ENCODE measurements at places on chromosomes 3 and 15.
A peak's percentile ranks its signal among the peaks of the same experiment; 100 is the strongest.

DNA sequence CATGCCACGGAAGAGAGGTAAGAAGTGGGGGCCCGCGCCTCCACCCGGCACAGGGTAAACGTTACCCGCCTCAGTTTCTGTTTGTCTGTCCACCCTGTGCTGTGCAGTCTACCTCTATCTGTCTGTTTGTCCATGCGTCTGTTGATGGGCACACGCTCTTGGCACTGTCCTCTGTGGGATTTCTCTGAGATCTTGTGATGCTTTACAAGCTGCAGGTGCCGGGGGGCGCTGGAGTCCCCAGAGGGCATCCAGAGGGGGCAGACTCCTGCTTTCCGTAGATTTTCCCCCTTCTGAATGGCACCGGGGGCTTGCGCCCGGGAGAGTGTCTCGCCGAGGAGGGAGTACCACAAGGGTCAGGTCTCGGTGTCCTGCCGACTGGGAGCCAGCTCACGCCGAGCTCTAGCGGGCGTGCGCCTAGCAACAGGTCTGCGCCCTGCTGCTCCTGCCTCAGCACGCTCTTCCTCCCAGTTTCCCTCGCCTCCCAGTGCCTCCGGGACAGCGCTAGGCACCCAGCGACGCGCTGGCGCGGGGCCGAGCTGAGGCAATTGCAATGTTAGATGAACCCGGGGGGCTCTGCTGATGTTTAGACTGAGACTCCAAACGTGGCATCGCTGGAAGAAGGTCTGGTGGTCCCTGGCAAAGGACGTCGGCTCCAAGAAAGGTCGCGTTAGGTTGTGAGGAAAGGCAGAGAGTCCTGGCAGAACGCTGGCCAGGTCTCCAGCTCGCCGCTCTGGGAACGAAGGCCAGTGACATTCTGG is 667 bp downstream of the CEMIP start:
- DNase-seq: no peak

- no peak for DNase-seq
These were observed 177.1 kb downstream of the RPLP1 start for GRCh38 chr15:69629631-69630161.

- DNase-seq: no peak
These were observed 81.7 kb upstream of the UMPS start for GRCh38 chr3:124648551-124648950.

DNA sequence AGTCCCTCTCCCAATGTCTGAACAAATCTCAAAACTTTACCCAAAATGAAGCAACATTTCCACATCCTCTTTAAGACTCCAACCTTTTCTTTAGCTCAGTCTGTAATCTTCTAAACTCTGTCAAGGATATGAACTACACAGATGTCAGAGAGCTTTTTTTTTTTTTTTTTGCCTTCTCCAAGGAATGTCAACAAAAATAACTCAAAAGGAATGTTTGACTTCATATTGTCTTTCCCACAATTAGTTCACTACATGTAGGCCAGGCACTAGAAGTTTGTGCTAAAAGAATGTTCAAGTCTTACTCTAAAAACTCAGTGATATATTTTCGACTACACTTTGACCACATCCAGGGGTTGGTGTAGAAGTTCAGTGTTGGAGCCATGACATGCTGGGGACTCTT is 37.1 kb downstream of the ADAMTS9 start:
- no peak for DNase-seq

- DNase-seq: no peak
These were observed 25.8 kb downstream of the ANP32A start for GRCh38 chr15:68794863-68795262.

DNA sequence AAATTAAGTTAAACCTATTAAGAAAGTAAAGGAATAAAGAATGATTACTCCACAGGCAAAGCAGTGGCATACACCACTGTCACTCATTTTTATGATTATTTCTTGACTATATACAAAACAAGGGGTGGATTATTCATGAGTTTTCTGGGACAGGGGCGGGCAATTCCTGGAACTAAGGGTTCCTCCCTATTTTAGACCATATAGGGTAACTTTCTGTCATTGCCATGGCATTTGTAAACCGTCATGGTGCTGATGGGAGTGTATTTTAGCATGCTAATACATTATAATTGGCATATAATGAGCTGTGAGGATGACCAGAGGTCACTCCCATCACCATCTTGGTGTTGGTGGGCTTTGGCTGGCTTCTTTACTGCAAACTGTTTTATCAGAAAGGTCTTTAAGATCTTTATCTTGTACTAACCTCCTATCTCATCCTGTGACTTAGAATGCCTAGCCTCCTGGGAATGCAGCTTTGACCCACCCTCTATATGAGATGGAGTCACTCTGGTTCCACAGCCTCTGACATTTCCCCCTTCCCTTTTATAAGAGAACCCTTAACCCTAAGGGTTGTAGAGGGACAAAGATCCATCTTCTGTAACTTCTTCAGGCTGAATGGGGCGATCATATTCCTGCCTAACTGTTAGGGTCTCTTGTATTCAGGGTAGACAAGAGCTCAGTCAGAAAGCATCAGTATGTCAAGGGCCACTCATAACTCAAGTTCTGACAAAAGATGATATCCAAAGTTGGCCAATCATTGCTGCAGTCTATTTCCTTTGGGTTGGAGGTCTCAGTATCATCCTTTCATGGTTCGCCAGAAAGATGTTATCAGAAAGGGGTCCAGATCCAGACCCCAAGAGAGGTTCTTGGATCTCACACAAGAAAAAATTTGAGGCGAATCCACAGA is 79.5 kb upstream of the LIPC start:
- DNase-seq: no peak

GRCh38 chr3:149908424-149908957 is 62.2 kb downstream of the PFN2 start:
- DNase-seq: no peak

DNA sequence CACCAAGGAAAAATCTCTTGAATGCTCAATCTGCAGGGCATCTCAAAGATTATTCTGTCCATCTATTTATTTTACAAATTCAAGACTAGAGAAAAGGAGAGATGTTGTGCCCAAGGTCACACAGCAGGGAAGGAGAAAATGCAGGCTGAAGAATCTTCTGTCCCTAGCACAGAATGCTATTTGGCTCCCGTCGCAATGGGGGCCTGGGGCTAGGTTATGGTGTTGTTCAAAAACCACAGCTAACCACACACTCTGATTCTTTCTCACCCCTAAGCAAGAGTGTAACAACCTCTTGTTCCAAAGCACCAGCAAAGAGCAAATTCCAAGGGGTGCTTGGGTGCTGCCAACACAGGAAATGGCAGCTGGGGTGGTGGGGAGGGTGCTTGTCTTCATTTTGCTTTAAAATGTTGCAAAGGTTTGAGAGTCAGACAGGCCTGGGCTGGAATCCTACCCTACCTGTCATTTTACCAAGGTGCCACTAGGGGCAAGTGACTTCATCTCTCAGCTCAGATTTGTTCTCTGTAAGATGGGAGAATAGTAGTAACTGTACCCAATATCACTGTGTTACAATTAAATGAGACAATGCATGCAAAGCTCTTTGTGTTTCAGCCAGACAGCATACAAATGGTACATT is 112.5 kb downstream of the ADAMTS9 start:
- DNase-seq: no peak

DNA sequence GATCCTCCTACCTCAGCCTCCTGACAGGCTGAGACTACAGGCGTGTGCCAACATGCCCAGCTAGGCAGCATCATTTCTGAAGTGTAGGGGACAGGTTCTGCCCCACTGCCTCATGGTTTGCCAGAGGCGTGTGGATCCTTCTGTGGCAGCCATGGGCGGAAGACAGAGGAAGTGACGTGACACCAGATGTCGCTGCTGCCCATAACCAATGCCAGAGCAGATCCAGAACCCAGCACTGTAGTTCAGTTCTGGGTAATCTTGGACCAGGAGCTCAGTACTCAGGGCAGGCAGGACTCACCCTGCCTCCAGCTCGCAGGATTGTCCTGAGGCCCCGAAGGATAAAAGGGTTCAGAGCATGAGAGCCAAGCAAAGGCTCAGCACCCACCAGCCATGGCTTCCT is 8.2 kb downstream of the RBPMS2 start:
- DNase-seq: no peak

DNA sequence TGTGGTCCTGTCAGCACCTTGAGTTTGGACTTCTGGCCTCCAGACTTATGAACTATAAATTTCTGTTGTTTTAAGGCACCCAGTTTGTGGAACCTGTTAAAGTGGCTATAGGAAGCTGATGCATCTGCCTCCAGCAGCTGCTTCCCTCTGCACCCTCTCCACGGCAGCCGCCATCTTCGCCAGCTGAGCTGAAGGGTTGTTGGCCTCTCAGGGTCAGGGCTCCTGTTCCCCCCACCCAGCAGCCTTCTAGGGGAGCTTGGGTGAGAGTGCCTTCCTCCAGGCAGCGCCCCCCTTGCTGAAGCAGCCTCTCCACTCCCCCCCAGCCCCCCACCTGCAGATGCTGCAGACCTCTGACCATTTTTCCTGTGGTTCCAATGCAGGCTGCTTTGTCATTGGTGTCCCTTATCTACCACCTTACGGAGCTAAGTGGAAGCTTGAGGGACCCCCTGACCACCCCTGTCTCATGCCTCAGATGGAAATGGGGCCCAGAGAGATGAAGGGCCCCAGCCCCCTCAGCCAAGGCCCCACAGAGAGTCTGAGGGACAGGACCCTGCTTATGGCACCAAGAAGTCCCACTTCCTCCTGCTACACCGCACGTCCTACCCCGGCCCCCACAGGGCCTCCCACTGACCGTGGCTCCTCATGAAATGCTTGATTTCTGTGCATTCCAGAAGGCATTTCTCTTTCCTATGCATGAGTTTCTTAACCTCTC is 61.4 kb upstream of the TLE3 start:
- DNase-seq: no peak

- no peak for DNase-seq
These were observed 33.6 kb downstream of the PLSCR4 start for GRCh38 chr3:146217324-146217723.

- no peak for DNase-seq
These were observed 165.6 kb downstream of the APBA2 start for GRCh38 chr15:29051422-29051821.

DNA sequence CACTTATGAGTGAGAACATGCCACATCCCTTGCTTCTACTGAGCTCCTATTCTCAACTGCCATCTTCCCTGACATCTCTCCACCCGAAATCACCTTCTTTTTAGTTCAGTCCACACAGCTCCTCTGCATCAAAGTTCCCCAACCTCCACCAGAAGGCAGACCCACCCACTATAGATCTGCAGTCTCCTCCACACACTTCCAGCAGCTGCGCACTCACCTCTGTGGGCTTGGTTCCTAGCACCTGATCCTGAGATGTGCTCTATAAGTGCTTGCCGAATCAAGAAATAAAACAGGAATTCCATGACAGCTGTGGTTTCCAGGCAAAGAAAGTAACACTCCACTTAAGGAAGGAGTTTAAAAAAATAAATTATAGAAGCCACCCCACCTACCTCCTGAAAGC is 85.4 kb downstream of the TRANK1 start:
- DNase-seq: no peak

DNA sequence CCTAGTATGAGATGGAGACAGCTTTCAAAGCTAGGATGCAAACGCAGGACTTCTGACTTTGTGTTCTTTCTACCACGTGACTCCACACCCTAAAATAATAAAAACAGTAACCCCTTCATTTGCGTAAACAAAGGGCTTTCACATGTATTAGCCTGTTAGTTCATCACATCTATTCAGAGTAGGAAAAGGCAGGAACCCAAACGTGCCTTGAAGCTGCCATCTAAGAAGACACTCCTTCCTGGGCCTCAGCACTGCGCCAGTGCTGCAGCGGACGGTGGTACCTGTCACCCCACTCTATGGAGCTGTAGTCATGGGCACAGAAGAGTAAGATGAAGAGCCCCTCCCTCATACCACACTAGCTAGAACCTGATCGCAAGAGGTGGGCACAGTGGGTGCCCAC is 34.3 kb downstream of the PLD1 start:
- DNase-seq: no peak

- DNase-seq: no peak
These were observed 133.9 kb upstream of the PLXNA1 start for GRCh38 chr3:126848991-126849390.

- no peak for DNase-seq
These were observed 74.9 kb downstream of the IGF1R start for GRCh38 chr15:98723195-98723594.

- no peak for DNase-seq
These were observed 315.8 kb downstream of the UACA start for GRCh38 chr15:70447521-70447920.

DNA sequence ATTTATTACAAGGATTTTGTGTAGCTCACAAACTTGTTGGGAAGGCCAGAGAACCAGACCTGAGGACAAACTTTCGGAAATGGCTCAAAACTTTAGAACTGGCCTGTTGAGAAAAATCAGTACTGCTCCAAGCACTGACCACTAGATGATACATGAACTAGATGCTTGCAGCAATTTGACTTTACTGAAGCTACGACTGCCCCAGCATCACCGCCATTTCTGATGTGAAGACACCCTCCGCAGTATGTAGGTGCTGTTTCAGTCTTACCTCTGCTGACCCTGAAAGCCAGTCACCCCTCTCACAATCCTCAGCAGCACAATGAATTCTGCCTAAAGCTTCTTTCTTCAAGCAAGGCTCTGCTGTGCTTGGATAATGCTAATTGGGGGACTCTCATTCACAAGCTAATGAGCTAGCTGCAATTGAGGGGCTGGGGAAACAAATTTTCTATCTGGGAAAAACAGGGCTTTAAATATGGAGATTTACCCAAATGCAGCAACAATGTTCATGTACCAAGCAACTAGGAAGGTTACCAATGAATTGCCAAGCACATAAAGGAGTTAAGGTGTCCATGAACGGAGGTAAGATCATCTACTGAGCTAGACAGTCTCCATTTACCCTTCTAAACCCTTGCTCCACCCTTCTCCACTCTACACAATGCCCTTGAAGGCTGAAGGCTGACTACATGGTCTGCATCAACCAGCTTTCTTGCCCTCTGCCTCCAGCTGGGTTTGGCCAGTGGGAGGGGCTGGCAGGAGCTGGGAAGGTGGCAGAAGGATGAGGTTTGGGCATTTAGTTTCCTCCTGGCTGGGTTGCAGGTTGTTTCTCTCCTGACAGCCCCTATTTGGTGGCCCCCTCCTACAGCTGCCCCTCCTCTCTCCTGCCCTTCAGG is 53.2 kb upstream of the FSTL1 start:
- DNase-seq: no peak

DNA sequence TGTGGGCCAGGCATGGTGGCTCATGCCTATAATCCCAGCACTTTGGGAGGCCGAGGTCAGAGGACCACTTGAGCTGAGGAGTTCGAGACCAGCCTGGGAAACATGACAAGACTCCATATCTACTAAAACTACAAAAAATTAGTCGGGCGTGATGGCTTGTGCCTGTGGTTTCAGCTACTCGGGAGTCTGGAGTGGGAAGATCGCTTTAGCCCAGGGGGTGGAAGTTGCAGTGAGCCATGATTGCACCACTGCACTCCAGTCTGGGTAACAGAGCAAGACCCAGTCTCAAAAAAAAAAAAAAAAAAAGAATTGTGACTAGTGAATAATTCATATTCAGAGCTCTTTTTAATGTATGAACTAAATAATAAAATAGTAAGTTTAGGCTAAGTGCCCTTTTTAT is 87.8 kb upstream of the TSEN2 start:
- DNase-seq: no peak

- DNase-seq: no peak
These were observed 315.4 kb downstream of the MCTP2 start for GRCh38 chr15:94546808-94547207.

GRCh38 chr3:188780193-188781147 is 391.3 kb upstream of the TPRG1 start:
- DNase-seq: no peak

GRCh38 chr3:131361464-131362421 is 19.8 kb upstream of the NUDT16 start:
- peak; percentile 1 for DNase-seq

- DNase-seq: peak; percentile 66
These were observed 10.2 kb upstream of the MAPK6 start for GRCh38 chr15:52008698-52009434.

Data from NCI-H2029 treated with DMSO at 0.1 percent for 48 hours (cell line).